ENCODE measurements at places on chromosomes 11 and 22. TPM values are rescaled to one million over a fixed set of nuclear protein-coding genes. Genes with fewer than 3 reads are reported as not detected.

PLAAT5 gene
- not detected for total RNA-seq

TBX10 gene
- total RNA-seq: not detected

CRYBB2 gene
- total RNA-seq: not detected

C1QTNF4 gene
- not detected for total RNA-seq

C22orf31 gene
- not detected for total RNA-seq

MIAT gene
- 0.26 TPM for total RNA-seq

OR4C46 gene
- total RNA-seq: not detected

KRTAP5-11 gene
- total RNA-seq: not detected

MRPL48 gene
- total RNA-seq: 52.9 TPM

OR52H1 gene
- total RNA-seq: not detected

TRIM49 gene
- not detected for total RNA-seq

PYGM gene
- 0.73 TPM for total RNA-seq

DCDC1 gene
- total RNA-seq: 0.60 TPM

DENND6B gene
- total RNA-seq: 1.6 TPM

PNPLA5 gene
- total RNA-seq: not detected

APOL5 gene
- total RNA-seq: not detected

ROBO4 gene
- total RNA-seq: not detected

ZNF214 gene
- total RNA-seq: 1.5 TPM

IRF7 gene
- total RNA-seq: 7.2 TPM

MMP11 gene
- total RNA-seq: 0.32 TPM

C22orf42 gene
- total RNA-seq: not detected

MYEOV gene
- 97.8 TPM for total RNA-seq

All from A549 treated with ZK216348 at 1 μM for 4 hours (cell line).